ENCODE measurements at places on chromosomes 6 and 20.

DNA sequence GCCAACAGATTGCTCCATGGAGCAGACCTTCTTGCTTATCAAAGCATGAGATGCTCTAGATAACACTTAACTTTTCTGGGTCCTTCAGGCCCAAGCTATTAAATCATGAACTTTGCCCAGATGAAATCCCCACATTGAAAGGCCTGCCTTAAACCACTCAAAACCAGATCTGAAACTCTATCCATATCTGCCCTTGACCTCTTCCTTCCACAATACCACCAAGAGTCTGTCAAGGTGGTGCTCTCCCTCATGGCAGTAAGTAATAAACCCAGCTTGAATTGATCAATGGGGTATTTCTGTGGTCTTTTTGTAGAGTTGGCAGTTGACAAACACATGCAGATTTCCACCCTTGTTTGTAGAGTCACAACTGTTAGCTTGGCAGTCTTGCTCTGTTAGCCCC lies 135.5 kb downstream of the ISM1 start:
- no peak for DNase-seq

DNA sequence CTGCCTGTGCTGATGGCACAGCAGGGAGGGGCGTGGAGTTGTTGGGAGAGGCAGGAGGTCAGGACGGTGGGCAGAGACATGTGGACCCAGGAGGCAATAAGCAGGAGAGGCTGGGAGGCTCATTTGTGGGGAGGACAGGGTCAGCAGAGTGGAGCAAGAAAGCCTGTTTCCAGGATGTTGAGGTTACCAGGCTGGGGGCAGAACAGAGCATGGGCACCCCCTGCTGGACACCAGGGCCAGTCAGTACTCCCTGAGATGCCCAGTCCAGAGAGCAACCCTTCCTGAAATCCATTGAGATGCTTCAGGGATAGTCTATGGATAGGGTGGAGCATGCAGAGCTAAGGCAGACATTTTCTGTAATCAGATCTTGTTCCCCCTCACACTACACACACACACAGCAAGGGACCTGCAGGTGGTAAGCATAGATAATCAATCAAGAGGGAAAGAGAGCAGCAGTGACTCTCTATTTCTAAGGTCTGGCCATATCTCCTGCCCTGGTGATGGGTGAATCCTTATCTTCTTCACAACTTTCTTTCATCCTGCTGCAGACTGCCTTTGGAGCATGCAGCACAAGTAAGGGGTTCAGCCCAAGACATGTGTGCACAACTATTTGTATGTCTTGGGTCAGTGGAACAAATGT lies 41.7 kb downstream of the MOCS1 start:
- DNase-seq, result peak; percentile 47

DNA sequence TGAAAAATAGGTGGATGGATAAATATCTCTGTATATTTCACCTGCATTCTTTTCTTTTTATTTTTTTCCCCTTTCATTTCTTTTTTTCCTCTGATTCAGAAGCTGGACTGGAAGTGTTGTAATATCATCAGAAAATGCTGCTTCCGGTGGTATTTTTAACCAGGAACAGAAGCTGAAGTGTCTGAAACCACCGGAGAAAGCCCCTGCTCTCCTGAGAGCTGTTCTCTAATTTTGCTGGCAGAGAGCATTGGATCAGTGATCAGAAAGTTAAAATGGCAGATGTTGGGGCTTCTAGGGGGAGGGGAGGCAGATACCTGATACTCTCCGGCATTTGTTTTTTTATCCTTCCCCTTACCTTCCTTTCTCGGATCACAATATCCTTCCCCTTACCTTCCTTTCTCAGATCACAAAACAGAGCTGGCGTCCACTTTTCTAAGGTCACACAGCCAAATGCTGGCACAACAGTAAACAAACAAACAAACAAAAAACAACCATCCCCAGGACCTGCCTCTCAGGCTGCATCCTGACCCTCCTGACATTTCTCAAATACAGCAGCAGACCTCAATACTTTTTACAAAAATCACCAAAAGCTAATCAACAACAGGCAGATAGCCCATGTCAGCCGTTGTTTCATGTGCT lies 143.2 kb upstream of the ZNF217 start:
- DNase-seq, result no peak

- no peak for DNase-seq
Observed at GRCh38 chr6:135880066-135880972, 28.8 kb downstream of the PDE7B start.

- DNase-seq, result no peak
Observed at GRCh38 chr6:102571236-102571908, 1177.9 kb downstream of the GRIK2 start.

- no peak for DNase-seq
Observed at GRCh38 chr6:31776485-31776988, 591 bp downstream of the VWA7 start.

- DNase-seq, result no peak
Observed at GRCh38 chr6:90008908-90009501, 114.7 kb downstream of the GJA10 start.

- DNase-seq, result no peak
Observed at GRCh38 chr6:36929607-36930006, 24.9 kb upstream of the PI16 start.

GRCh38 chr6:127514773-127515227 lies 4.3 kb downstream of the MTCL3 start:
- no peak for DNase-seq

DNA sequence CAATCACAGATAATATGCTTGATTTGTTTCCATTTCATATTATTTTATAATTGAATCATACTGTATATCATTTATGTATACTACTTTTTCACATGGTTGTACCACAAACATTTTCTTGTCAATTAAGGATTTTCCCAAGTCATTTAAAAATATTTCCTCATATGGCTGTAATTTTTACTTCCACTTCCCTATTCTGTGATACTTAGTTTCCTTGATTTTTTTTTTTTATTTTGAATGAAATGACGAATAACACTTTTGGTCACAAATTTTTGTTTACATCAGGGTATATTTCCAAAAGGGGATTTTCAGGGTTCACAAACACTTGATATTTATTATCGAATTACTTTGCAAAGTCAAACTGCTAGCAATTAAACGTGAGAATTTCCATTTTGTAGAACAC lies 515.6 kb downstream of the KIF16B start:
- no peak for DNase-seq

GRCh38 chr6:36622901-36623546 lies 28.9 kb downstream of the SRSF3 start:
- no peak for DNase-seq

DNA sequence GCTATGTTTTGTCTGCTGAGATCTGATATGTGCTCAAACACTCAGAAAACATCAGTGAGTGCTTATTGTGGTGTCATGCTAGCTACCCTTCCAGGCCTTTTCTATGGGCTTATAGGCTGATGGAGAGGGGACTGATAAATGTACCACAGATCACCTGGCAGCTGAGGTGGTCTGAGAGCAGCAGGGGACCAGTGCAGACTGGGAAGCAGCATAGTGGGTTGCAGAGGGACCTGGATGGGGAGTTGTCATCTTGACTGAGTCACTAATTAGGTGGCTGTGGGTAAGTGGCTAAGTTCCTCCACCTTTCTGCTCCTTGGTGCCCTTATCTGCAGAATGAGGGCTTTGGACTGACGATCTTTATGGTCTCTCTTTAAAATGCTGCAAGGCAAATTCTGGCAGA lies 2.8 kb downstream of the TMEM200A start:
- no peak for DNase-seq

GRCh38 chr20:15739035-15739434 lies 834.2 kb downstream of the KIF16B start:
- no peak for DNase-seq

DNA sequence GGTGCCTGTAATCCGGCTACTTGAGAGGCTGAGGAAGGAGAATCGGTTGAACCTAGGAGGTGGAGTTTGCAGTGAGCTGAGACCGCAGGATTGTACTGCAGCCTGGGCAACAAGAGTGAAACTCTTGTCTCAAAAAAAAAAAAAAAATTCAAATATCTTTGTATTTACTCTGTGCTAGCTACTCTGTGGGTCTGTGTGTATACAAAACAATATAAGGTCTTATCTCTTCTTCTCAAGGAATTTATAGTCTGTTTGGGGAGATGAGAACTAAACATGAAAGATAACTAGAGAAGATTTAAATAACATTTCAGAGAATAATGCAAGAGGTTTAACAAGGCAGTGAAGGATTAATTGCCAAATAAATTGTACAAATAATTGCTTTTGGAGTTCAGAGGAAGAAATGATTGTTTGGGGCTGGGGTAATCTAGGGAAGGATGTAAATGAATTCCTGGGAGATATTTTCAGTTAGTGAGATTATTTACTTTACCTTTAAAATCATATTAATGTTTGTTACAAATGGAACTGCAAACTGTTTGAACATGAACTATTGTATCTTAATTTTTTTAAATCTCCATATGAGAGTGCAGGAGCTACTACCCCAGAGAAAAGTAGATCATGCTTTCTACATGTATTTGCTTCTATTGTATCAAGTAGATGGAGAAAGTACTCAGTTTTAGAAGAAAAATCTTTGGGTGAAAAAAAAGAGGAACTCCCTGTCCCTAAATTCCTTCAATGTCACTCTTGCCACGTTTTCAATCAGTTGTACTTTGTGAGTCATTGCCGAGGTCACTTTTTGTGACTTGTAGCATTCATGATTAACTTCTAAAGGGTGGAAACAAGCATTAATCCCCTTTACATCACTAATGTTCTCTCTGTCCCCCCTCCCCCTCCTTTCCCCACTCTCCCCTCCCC lies 39.0 kb downstream of the NCOA3 start:
- DNase-seq, result no peak

DNA sequence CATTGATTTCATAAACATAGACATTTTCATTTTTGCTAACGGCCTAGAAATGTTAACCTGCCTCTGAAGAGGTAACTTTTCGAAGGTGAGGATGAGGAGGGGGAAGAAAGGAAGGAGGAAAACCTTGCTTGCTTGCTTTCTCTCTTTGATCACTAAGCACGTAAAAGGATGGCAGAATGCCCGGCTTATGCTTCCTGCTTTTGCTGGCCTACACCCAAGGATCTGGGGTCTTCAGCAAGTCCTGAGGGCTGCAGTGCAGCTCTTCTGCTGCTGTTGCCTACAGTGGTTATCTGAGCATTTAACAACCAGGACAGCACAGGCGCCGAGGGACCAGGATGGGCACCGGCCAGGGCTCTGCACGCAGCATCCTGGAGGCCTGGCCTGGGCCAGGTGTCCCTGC lies 150.8 kb upstream of the TAB2 start:
- no peak for DNase-seq

DNA sequence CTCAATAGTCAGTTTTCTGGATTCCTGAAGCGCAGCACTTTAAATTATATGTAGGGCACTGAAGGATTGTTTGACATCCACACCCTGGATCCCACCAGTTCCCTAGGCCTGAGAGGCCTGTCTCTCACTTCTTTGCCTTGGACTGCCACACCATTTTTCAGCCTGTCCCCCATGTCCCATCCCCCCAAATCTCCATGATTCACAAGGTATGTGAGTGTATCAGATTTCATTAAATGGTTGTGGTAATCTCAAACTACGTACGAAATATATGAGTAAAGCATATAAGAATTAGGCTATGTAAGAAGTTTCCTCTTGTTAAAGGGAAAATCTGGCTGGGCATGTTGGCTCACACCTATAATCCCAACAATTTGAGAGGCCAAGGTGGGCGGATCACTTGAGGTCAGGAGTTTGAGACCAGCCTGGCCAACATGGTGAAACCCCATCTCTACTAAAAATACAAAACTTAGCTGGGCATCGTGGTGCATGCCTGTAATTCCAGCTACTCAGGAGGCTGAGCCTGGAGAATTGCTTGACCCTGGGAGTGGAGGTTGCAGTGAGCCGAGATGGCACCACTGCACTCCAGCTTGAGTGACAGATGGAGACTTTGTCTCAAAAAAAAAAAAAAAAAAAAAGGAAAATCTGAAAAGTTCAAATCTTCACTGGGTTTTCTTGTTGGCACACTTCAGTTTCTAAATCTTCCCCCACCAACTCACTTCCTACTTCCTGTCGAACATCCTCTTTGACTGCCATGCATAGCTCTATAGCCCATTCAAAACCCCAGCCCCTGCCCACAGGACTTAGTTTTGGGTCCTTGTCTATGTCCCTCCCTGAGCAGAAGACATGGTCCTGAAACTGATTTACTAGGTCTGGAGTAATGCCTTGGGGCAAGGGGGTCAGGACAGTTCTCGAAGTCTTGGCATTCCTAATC lies 97.3 kb upstream of the SHLD1 start:
- DNase-seq, result no peak

DNA sequence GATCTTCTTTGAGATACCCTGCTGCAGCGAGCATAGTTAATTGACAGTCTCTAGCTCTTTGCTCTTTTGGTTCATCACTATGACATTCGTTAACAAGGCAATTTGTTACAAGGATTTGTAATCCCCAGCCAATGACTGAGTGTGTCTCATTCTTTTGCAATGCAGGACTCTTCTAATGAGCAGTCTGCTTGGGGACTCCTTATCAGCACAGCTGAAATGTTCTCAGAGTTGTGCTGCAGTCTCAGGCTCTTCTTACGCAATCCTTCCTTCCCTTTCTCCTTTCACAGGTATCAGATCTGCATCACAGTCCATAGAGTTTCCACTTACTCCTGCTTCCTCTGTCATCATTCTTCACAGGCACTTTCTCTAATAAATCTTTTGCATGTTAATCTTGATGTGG lies 161.2 kb upstream of the OGFRL1 start:
- no peak for DNase-seq

DNA sequence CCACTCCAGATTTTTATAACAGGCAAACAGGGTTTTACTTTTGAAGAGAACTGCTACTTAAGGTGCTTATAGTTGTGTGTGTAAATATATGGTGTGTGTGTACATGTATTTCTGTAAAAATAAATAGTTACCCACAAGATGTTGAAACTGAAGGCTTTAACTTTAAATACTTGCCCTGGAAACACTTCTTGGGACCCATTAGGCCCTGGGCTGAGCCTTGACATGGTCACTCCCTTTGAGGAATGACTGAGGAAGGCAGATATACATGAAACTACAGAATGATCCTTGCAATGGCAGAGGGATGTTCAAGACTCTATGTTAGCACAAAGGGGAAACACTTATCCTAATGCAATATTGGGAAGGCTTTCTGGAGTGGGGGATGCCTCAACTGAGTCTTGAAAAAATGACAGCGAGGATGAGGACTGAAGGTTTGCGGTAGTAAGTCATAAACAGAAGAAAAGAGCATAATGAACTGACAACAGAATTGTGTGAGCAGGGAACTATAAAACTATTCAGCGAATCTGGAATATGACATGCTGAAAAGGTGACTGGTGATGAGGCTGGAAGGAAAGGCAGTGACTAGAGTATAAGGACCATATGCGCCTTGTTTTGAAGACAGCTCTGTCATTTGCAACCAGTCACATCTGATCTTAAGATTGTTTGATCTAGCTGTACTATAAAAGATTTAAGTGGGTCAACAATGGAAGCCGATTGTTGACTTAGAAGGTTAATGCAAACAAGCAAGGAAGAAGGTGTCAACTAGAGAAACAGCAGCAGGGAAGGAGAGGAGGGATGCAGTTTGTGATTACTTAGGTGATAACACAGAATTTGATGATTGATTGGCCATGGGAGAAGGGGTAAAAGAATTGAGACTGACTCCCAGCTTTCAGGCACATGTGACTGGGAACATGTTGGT lies 64.4 kb upstream of the COL21A1 start:
- no peak for DNase-seq

DNA sequence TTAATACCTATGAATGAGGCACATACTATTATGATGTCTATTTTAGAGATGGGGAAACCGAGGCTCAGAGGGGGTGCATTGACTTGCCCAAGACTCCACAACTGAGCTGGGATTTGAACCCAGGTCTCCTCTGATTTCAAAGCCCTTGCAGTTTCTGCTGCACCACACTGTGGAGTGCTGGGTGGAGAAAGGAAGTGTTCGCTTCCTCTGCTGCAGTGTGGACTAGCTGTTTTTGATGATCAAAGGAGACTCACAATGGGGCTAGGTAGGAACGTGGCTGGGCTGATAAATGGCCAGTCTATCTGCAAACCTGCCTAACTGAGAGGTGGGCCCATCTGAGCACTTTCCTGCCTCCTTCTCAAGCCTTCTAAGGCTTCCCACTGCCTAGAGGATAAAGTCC lies 87.2 kb downstream of the CD40 start:
- DNase-seq, result no peak
